ENCODE measurements at places on chromosomes 2 and 18. TPM values are rescaled to one million over a fixed set of nuclear protein-coding genes. Genes with fewer than 3 reads are reported as not detected.

Gene HAUS1
- 299 TPM for total RNA-seq

Gene GALR1
- not detected for total RNA-seq

Gene BCL2
- not detected for total RNA-seq

Gene MARCHF4
- 5.0 TPM for total RNA-seq

Gene RASGRP3
- 26.4 TPM for total RNA-seq

Gene KCNG2
- not detected for total RNA-seq

Gene SIX2
- 0.37 TPM for total RNA-seq

Gene IL18R1
- not detected for total RNA-seq

Gene ALPG
- not detected for total RNA-seq

Gene MAP2
- total RNA-seq, result 4.0 TPM

Gene FNDC4
- total RNA-seq, result 3.1 TPM

Gene TANC1
- 22.8 TPM for total RNA-seq

Gene REG3A
- total RNA-seq, result not detected

Gene TMEM182
- total RNA-seq, result 11.1 TPM

Gene G6PC2
- not detected for total RNA-seq

Data from M059J (cell line).